Fibroblast of lung (primary cell): ENCODE measurements at places on chromosomes 5 and 9. TPM values are rescaled to one million over a fixed set of nuclear protein-coding genes. Genes with fewer than 3 reads are reported as not detected.

The IFNB1 gene
- not detected in 2 replicates for polyA plus RNA-seq

The FOXD4L5 gene
- not detected in 2 replicates for polyA plus RNA-seq

The ISL1 gene
- 0.07 TPM in 1 of 2 replicates, not detected in the other for polyA plus RNA-seq

The AQP7 gene
- polyA plus RNA-seq = 0.05 and 0.09 TPM in 2 replicates

The IFT74 gene
- polyA plus RNA-seq = 9.7 and 12.8 TPM in 2 replicates

The QRFP gene
- polyA plus RNA-seq = not detected in 2 replicates

The SPINK13 gene
- not detected in 2 replicates for polyA plus RNA-seq

The RUSC2 gene
- 14.2 and 14.8 TPM in 2 replicates for polyA plus RNA-seq
